Liver (tissue), 10 donors: ENCODE measurements at places on chromosomes 3 and 15. TPM values are rescaled to one million over a fixed set of nuclear protein-coding genes. Genes with fewer than 3 reads are reported as not detected.

DNA sequence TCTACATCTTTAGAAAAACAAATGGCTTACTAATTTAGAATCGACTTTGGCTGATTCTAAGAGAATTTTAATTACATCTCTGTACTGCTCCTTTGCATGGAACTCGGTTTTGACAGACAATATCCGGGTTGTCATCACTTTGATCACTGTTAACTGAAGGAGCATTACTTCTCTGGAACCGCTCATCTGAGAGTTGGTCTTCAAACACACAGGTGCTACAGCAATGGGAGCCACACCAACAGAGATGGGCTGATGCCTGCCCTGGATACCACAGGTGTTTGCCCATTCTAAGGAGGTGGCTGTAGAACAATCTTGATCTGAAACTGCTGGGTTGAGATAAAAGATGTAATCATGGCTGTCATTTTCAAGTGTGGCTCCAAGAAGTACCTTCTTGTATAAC, 21.6 kb downstream of the LINS1 start:
- DNase-seq, result no peak

Gene PRR23C
- not detected for total RNA-seq

GRCh38 chr3:17733215-17733614, 9.2 kb downstream of the TBC1D5 start:
- no peak for DNase-seq

DNA sequence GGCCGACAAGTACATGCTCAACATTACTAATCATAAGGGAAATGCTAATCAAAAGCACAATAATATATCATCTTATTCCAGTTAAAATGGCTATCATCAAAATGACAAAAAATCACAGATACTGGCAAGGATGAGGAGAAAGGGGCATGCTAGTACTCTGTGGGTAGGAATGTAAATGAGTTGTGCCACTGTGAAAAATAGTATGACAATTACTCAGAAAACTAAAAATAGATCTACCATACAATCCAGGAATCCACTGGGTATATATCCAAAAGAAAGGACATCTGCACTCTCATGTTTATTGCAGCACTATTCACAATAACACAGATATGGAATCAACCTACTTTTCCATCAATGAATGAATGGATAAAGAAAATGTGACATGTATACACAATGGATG, 1256.5 kb downstream of the SI start:
- no peak for DNase-seq

DNA sequence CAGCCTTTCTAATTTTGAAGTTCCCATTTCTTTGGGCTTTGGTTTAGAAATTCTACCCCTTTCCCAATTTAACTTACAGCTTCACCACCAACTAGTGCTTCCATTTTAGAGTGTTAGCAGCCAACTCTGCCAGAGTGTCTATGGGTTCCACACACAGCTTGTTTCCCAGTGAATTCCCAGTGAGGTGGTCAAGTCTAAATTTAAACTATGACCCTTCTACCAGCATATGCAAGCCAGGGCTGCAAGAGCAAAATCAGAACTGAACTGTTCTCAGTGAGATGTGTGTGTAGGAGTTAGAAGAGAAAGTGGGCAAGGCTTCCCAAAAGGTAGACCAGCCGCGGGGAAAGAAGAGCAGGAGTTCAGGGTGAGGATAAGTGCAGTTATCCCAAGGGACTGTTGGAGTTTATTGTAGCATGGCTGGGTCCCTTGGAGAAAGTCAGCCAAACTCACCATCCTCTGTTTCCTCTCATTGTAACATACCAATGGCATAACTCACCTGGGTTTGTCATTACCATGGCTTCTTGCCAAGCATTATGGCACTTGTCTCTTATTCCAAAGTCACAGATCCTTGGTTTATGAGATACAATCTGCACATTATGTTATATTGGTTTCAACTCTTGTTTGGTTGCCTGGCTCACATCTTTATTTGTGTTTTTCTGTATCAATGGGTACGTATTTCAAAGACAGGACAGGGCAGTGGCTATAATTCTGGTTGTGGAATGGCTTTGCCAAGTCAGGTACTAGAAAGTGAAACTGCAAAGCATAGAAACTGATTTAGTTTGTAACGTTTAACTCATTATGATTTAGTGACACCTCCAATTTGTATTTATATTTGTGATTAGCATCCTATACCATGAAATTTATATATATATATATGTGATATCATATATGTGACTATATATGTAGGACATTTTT, 130.2 kb upstream of the UMPS start:
- DNase-seq, result no peak

- DNase-seq, result no peak
Measured at GRCh38 chr15:70879401-70879800, 12.8 kb downstream of the THAP10 start.
